Stimulated activated CD4-positive, alpha-beta T cell treated with anti-CD3 and anti-CD28 coated beads, Interleukin-1b, Interleukin-23, amount 100 ng/mL, for 24 hours (primary cell): ENCODE measurements at places on chromosomes 11 and 22.

- DNase-seq: no peak
Measured at GRCh38 chr11:64629796-64630562, 39.0 kb downstream of the SLC22A12 start.

DNA sequence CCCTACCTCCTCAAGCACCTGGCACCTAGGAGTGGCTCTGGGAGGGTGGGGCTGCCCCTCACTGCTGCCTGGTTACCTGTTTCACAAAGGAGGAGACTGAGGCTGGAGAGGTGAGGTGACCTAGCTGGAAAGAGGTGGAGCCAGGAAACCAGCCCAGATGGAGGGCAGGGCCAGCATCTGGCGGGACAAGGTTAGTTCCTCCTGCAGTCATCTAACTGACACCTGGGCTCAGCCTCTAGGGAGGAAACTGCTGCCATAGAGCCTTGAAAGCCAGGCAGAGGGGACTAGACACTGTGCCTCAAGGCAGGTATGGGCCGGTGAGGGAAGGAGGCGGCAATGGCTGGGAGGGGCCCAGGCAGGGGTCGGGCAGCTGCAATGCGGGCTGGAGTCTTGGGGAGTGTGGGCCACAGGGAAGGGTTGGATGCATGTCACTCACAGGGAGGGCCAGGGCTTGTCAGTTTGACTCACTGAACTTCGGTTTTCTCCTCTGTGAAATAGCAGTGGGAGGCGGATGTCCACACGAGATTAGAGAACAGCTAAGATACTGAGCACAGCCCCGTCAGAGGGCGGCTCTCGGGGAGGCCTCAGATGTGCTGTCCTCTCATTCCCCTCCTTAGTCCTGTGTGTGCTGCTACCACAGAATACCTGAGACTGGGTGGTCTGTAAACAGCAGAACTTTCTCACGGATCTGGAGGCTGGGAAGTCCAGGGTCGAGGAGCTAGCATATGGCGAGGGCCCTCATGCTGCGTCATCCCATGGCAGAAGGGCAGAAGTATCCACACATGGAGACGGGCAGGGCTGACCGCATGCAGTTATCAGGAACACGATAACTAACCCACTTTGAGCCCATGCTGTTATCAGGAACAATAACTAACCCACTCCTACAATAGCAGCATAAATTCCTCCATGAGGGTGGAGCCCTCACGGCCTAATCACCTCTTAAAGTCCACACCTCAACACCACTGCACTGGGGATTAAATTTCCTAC, 16.1 kb downstream of the MGAT3 start:
- DNase-seq: no peak

- no peak for DNase-seq
Measured at GRCh38 chr22:19146215-19146968, 1.9 kb upstream of the ESS2 start.

GRCh38 chr22:49548356-49549202, 279.1 kb downstream of the BRD1 start:
- no peak for DNase-seq

DNA sequence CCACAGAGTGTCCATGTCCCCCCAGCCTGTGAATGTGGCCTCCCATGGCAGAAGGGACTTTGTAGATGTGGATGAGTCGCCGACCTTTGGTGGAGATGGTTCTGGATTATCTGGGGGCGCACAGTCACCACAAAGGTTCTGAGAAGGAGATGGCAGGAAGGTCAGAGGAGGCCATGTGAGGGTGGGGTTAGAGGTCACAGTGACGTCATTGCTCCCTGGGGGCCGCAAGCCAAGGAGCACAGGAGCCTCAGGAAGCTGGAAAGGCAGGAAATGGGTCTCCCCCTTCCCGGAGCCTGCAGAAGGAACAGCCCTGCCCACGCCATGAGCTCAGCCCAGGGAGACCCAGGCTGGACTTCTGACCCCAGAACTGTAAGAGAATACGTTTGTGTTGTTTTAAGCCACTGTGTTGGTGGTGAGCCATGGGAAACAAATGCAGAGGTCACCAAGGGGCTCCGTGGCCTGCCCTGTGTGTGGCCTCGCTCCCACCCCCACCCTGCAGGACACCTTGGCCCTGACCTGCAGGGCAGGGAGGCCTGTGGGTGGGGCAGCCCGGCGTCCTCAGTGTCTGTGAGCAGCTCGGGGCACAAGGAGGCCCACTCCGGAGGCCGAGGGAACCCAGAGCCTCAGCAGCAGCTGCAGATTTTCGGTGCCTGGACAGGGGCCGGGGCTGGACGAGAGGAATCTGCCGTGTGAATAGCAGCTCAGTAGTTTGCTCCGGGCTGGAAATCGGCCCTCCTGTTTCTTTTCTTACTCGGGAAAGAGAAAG, 32.1 kb downstream of the GRAMD4 start:
- DNase-seq: no peak

DNA sequence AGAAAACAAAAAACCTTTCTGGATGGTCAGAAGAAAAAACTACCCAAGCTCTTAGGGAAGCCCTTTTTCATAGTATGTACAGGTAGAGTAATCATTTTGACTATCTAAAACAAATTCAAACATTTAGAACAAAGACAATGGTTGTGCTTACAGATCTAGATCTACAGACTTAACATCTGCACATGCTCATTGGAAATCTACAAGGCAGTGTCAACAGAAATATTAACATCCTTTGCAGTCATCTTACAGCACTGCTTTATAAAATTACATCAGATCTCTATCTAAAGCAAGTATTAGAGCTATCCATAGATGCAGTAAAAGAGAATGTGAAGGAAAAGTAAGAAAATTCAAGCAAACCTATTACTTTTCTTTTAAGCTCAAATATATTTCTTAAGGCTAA, 110.3 kb downstream of the CADM1 start:
- no peak for DNase-seq

- no peak for DNase-seq
Measured at GRCh38 chr22:27791159-27791858, 10.2 kb downstream of the MN1 start.

DNA sequence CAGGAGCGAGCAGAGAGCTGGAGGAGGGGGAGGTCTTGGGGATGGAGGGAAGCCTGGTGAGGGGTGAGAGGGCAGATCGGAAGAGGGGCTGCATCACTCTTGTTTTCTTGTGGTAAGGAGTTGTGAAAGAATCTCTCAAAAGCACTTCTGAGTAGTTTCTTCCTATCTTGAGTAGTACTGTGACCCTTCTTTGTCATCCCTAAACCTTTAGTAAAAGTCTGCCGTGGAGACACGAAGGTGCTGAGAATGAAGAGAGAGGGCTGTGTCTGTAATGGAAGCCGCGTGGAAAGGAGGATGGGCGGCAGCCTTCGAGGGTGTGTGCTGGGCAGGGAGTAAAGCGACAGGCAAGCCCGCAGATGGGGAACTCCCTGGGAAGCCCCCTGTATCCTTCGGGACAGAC, 237.8 kb downstream of the TBC1D22A start:
- DNase-seq: no peak

DNA sequence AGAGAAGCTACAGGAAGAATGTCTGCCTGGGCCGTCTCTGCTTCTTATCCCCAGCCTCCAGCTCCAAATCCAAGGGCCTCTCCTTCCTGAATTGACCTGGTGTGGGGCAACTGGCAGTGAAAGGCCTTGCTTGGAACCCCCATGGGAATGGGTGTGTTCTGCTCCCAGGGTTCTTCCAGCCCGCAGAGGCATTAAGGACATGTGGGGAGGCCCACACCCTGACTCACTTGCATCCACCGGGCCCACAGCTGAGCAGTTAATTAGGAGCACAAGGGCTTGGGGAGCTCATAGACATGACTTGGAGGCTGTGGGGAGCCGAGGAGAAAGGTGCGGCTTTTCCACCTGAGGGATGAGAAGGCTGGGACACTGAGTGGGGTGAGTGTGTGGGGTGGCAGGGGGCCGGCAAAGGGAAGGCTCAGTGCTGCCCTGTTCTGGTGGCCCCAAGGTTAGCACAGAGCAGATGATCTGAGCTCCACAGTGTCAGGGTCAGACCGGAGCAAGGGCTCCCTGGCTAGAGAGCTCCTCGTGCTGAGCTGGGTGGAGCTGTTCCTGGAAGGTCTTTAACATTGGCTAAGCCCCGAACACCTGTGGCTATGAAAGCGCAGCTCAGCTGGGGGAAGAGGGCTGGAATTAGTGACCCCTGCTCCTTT, 64.5 kb upstream of the NECTIN1 start:
- DNase-seq: no peak

- no peak for DNase-seq
Measured at GRCh38 chr11:95788921-95789505, 569 bp downstream of the FAM76B start.

- peak; percentile 40 for DNase-seq
Measured at GRCh38 chr11:58592760-58593472, 14.1 kb downstream of the ZFP91 start.

- DNase-seq: no peak
Measured at GRCh38 chr11:10441652-10442503, 13.2 kb upstream of the AMPD3 start.

- no peak for DNase-seq
Measured at GRCh38 chr11:76510060-76511047, 65.5 kb downstream of the EMSY start.

GRCh38 chr11:81897639-81898038, 836.0 kb downstream of the FAM181B start:
- DNase-seq: no peak

GRCh38 chr11:65053827-65054508, 4.4 kb downstream of the NAALADL1 start:
- no peak for DNase-seq

DNA sequence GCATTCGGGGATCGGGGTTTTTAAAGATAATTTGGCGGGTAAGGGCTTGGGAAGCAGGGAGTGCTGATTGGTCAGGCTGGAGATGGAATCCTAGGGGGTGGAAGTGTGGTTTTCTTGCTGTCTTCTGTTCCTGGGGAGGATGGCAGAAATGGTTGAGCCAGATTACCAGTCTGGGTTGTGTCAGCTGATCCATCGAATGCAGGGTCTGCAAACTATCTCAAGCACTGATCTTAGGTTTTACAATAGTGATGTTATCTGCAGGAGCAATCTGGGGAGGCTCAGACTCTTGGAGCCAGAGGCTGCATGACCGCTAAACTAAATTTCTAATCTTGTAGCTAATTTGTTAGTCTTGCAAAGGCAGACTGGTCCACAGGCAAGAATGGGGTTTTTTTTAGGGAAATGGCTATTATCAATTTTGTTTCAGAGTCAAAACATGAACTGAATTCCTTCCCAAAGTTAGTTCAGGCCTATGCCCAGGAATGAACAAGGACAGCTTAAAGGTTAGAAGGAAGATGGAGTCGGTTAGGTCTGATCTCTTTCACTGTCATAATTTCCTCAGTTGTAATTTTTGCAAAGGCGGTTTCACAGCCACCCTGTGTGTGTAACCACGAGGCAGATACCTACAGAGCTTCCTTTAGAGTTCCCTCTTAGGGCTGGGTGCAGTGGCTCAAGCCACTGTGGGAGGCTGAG, 10.2 kb downstream of the SCGB1A1 start:
- DNase-seq: no peak

DNA sequence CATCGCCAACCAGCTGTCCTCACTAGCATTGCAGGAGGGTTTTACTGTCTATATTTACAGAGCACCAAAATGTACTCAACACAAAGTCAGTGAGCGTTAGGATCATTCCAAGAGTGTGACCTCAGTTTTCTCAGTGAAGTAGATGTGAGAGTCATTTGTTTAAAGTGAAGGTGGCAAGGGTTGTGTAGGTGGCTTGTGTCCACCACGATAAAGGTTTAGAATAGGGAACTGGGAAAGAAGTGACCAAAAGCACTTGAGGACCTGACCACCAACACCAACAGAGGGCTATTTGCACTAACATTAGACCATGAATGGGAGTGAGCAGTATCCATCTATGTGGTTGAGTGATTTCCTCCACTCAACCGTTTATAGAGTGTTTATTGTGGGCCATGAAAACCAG, 152.5 kb upstream of the POU2AF2 start:
- no peak for DNase-seq

DNA sequence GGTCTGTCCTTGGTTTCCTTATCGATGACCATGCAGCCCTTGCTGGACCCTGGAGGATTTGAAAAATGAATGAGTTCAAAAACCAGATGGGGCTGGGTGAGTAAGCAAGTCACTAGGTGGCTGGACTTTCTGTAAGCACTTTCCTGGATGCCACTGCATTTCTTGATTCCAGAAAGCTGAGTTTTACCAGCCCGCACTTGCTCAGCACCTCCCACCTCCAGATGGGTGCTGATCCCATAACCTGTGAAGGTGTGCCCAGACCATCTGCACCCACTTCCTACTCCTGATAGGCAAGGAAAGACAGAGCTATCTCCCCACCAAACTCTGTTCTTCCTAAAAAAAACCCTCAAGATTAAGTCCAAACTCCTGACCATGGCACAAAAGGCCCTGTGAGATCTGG, 21.1 kb downstream of the ASCC2 start:
- DNase-seq: no peak

- DNase-seq: no peak
Measured at GRCh38 chr11:19237381-19237780, 3.4 kb downstream of the E2F8 start.

- DNase-seq: no peak
Measured at GRCh38 chr22:40218152-40218551, 40.4 kb downstream of the TNRC6B start.

DNA sequence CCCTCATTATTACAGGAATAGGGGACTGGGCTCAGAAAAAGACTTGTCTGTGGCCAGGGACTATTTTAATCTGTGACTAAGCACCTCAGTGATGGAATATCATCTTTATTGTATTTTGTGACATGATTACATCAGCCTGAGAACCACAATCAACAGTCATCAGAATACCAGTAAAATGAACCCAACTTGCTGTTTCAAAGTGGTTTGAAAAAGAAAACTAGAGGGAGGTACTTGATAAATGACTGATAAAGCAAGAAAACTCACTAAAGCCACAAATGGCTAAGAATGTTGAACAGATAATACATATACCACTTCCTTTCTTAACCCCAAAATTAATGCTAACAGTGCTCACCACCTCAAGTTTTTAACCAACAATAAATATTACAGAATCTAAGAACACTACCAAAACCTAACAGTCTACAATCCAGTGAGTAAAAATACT, 155.7 kb downstream of the ATG16L2 start:
- DNase-seq: no peak

GRCh38 chr22:36922711-36923110, 9.3 kb downstream of the CSF2RB start:
- DNase-seq: no peak

GRCh38 chr11:102430158-102430836, 22.3 kb downstream of the TMEM123 start:
- no peak for DNase-seq

DNA sequence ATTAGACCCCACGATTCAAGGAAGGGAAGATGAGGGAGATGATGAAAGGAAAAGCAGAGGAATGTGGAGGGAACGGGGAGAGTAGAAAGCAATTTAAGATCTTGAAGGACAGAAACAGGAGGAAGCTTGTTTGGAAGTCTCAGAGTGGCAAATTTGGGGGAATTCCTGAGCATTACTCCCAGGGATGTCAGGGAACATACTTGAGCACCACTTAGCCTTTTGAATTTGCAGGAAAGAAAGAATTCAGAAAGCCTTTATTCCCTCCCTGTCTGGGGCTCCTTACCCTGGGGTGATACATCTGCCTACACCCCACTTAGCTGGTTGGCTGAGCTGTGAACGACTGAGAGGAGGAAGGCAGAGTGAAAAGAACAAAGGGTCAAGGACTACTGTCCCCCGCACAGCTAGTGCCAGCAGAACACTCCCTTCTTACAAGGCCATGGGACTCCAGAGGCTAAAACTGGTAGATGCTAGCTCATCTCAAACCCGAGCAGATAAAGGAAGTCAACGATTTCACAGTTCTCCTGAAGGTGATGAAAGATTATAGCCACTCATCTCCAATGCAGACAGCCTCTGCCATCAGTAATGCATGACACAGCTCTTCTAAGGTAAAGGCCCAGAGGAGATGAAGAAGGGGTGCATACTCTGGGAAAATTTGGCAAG, 84.0 kb upstream of the AKIP1 start:
- DNase-seq: no peak
